ENCODE measurements at places on chromosomes 1 and 21.
A peak's percentile ranks its signal among the peaks of the same experiment; 100 is the strongest.

DNA sequence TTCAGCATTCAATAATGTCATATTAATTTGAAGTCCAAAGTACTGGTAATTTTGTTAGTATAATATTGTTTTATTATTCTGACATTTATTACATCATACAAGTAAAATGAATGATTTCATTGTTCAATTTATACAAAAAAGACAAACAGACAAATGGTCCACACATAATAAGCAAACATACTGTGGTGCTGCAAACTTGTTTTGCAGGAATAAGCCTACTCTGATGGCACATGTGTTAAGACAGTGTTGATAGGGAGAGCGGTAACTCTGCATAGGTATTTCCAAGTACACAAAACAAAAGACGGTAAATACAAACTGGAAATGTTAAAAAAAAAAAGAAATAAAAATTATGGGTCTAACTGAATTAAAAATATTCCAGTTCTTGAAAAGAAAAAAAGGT, 59.7 kb upstream of the DPYD start:
- no peaks in the 10 kb centered on the region for H3K4me1 ChIP-seq
- H3K27me3 ChIP-seq: no peaks in the 10 kb centered on the region
- H3K4me3 ChIP-seq: no peak overlapping the region
- DNase-seq: no peak
- no peaks in the 10 kb centered on the region for H3K36me3 ChIP-seq
- no peak overlapping the region for H3K27ac ChIP-seq

GRCh38 chr1:172809750-172810149, 150.8 kb downstream of the FASLG start:
- H3K27ac ChIP-seq: no peak overlapping the region
- no peak overlapping the region for H3K4me3 ChIP-seq
- H3K27me3 ChIP-seq: no peaks in the 10 kb centered on the region
- no peaks in the 10 kb centered on the region for H3K4me1 ChIP-seq

DNA sequence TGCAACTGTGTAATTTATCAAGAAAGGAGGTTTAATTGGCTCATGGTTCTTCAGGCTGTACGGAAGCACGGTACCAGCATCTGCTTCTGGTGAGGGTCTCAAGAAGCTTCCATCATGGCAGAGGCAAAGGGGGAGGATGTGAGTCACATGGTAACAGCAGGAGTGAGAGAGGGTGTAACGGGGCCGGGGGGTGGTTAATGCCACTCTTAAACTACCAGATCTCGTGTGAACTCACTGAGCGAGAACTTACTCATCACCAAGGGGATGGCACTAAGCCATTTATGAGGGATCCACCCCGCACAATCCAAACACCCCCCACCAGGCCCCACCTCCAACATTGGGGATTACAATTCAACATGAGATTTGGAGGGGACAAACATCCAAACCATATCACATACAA, 21.0 kb upstream of the IFFO2 start:
- no peak overlapping the region for H3K4me3 ChIP-seq
- H3K4me1 ChIP-seq: no peaks in the 10 kb centered on the region
- no peaks in the 10 kb centered on the region for H3K27me3 ChIP-seq
- no peaks in the 10 kb centered on the region for H3K36me3 ChIP-seq
- no peak overlapping the region for H3K27ac ChIP-seq
- DNase-seq: no peak

DNA sequence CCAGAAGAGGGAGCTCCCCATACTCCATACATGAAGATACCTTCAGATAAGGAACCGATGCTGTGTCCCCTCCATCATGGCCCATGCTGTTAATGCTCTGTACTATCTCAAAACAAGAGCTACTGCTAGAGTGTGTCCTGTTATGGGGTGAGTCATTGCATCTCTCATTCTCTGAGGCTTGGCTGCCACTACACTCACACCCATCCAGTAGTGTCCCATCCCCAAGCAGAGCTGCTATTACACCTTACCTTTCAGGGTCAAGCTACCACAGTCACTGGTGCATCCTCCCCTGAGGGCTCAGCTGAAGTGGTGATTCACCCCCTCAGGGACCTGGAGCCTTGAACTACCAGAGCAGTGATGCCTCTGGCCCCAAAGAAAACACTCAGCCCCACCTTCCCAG, 198.5 kb downstream of the PLA2G4A start:
- H3K4me3 ChIP-seq: no peak overlapping the region
- no peak for DNase-seq
- H3K27ac ChIP-seq: no peak overlapping the region
- H3K27me3 ChIP-seq: no peaks in the 10 kb centered on the region
- H3K4me1 ChIP-seq: no peaks in the 10 kb centered on the region

- no peaks in the 10 kb centered on the region for H3K27me3 ChIP-seq
- H3K27ac ChIP-seq: no peak overlapping the region
- H3K4me3 ChIP-seq: no peak overlapping the region
- no peaks in the 10 kb centered on the region for H3K36me3 ChIP-seq
These were observed 282.7 kb downstream of the HMCN1 start for GRCh38 chr1:186016856-186017255.

DNA sequence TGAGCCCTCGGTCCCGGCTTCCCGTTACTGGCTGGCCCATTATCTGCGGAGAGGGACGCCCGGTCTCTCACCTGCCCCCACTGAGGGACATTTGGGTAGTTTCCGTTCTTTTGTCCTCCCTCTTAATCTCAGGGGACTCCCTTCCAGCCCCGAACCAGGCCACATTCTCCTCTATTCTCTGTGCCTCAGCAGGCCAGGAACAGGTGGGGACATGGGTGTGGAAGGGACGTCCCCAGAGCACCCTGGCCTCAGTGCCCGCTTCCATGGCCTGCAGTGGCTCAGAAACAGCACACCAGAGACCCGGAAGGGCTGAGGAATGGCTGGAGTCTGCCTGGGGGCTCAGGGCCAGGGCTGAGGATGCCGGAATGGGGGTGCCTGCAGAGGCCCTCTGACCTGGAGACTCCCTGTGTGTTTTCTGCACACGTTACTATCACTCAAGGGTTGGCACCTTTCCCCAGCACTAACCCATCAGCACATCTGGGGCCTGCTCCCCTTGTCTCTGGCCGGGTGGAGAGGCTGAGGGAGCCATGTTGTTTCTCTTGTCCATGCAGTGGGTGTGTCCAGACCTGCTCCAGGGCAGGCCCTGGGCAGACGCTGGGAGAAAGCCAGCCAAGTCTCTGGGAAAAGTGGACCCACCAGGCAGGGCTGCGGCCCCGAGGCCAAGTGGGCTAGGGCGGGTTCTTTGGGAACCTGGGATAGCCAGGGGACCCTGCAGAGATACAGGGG, 10.0 kb upstream of the DNMT3L start:
- H3K27me3 ChIP-seq: no peaks in the 10 kb centered on the region
- no peak for DNase-seq
- no peak overlapping the region for H3K27ac ChIP-seq
- no peak overlapping the region for H3K4me3 ChIP-seq

DNA sequence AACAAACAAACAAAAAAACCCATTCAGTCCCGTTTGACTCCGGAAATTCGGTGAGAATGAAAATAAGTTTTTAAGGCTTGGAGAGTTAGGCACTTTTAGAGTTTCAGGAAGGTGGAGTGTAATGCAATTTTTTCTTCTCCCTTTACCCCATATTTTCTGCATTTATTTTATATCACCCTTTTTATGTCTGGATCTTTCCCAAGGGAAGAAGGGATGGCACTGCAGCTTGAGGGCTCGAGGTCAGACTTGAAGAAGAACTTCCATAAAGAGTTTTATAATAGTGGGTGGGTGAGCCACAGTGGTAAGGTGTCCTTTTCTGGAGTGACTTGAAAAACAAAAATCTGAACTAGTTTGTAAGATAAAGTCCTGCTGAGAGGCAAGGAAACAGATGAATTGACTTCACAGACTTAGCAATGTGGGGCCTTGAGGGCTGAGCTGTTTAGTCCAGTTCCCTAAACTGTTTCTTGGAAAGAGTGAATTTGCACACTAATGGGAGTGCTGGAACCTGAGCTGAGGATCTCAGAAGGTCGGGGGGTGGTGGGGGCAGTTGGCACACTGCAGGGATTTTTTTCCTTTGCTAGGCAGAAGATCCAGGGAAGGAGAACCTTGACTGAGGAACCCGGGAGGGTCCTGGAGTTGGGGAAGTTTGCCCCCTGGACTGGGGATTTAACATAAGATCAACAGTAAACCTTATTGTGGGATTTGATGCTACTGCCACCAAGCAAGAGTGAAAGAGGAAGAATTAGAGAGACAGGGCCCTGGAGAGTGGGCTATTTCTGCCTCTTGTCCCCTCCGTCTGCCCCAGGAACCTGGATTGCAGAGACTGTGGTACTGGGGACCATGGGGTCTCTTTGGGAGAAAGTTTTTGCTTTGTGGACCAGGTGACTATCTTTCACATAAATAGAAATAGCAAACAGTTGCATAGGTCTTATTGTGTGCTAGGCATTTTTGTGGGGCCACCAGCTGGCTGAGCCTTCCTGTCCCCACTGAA, 1.8 kb upstream of the MEX3A start:
- no peak for DNase-seq
- peak overlapping the region; percentile 93 for H3K27ac ChIP-seq
- H3K36me3 ChIP-seq: peaks cover 8% of the 10 kb centered on the region

DNA sequence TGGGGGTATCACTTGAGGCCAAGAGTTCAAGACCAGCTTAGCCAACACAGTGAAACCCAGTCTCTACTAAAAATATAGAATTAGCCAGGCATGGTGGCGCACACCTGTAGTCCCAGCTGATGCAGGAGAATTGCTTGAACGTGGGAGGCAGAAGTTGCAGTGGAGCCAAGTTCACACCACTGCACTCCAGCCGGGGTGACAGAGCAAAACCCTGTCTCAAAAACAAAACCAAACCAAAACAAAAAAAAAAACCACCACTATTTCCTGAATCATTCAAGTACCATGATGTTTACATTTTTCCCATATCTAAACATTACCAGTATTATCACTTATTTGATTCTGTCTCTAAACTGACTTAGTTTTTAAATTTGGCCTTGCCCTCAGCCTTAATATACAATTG, 29.5 kb downstream of the TUT4 start:
- no peaks in the 10 kb centered on the region for H3K27me3 ChIP-seq
- H3K27ac ChIP-seq: no peak overlapping the region
- peaks cover 6% of the 10 kb centered on the region for H3K36me3 ChIP-seq
- H3K4me1 ChIP-seq: no peaks in the 10 kb centered on the region

- peaks cover 40% of the 10 kb centered on the region for H3K36me3 ChIP-seq
- no peaks in the 10 kb centered on the region for H3K27me3 ChIP-seq
- no peak overlapping the region for H3K4me3 ChIP-seq
- no peak for DNase-seq
- no peak overlapping the region for H3K27ac ChIP-seq
These were observed 5.9 kb downstream of the ZDHHC18 start for GRCh38 chr1:26832249-26832960.

Measured in trophoblast cell (in vitro differentiated cells and primary cell).